Tongue (tissue), 3 donors: ENCODE measurements at places on chromosomes 1 and 21. TPM values are rescaled to one million over a fixed set of nuclear protein-coding genes. Genes with fewer than 3 reads are reported as not detected.

Gene RGS1
- 31.6 TPM for total RNA-seq

- peak; percentile 51 for DNase-seq
These were observed 29.4 kb downstream of the KAZN start for GRCh38 chr1:14627608-14628489.

GRCh38 chr1:41626146-41626545 is 141.7 kb upstream of the EDN2 start:
- peak; percentile 24 for DNase-seq

- no peak for DNase-seq
These were observed 99.7 kb downstream of the PRDM2 start for GRCh38 chr1:13799502-13800283.

GRCh38 chr1:160752924-160753323 is 13.9 kb downstream of the SLAMF7 start:
- no peak for DNase-seq

DNA sequence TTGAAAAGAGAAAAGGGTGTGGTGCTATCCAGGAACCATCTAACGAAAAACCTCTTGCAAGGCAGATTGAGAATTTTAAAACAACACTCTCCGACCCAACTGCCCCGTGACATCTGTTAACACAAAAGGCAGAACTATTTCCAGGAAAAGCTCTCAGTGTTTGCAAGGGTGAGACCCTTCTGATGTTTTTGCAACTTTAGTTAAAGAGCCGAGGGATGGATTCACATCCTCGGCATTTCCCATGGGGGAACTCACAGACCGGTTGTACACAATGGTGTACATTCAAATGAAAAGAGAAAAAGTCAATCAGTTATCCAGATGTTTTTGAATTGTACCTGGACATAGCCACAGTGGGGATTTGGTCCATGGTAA is 120.0 kb downstream of the NGF start:
- peak; percentile 30 for DNase-seq

GRCh38 chr1:197367627-197368026 is 99.6 kb downstream of the CRB1 start:
- no peak for DNase-seq
